Substantia nigra (tissue), 51 donors: ENCODE measurements at places on chromosomes 11 and 22.

DNA sequence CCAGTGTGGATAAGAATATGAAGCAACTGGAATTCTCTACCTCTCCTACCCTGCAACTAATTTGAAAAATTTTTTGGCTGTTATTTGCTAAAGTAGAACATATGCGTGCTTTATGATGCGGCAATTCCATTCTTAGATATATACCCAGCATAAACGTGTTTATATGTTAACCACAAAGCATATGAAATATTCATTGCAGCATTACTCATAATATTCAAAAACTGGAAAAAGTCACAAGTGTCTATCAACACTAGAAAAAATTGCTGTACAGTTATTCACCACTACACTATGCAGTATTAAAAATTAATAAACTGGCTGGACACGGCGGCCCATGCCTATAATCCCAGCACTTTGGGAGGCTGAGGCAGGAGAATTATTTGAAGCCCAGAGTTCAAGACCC, 226.4 kb downstream of the LUZP2 start:
- no peak for DNase-seq

DNA sequence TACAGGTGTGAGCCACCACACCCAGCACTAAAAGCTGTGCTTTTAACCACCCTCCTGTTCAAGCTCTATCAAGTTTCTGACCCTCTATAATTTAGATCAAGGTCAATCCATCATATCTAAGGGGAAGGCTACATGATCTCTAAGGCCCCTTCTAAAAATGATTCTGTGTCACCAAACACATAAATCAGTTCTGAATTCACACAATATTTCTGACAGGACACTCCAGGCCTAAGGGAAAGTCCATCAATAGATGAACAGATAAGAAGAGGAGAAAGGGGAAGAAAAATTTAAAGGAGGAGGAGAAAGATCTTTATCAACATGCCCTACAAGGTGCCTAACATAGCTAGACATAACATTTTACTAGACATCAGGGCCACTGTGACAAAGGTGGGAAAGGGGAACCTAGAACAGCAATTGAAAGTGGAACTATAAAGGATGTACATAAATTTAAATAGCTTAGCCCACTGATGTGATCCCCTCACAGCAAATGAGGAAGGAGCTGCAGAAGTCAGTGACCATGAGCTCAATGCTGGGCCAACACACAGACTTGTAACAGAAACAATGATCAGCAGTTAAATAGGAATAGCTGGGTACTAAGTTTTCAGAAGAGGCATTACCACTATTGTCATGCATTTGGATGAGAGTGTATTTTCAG, 4.7 kb downstream of the PRCP start:
- no peak for DNase-seq

DNA sequence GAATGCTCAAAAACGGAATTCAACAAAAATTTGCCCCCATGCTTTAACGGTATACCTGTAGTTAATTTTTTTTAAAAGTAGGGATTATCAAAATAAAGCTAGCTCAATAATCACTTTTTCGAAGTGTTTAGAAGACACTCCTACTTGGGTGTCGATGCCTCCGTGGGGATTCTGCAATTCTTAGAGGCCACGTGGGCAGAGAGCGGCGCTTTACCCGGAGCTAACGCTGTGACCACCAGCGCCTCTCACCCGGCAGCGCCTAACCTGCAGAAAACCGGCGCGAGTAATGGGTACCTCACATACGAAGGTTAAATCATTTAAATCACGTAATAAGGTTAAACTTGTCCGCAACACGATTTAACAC, 583 bp downstream of the TAF1D start:
- DNase-seq, result peak; percentile 63

GRCh38 chr11:61861634-61862033, 29.7 kb downstream of the FADS3 start:
- no peak for DNase-seq

GRCh38 chr11:128963744-128964325, 21.2 kb upstream of the TP53AIP1 start:
- no peak for DNase-seq

DNA sequence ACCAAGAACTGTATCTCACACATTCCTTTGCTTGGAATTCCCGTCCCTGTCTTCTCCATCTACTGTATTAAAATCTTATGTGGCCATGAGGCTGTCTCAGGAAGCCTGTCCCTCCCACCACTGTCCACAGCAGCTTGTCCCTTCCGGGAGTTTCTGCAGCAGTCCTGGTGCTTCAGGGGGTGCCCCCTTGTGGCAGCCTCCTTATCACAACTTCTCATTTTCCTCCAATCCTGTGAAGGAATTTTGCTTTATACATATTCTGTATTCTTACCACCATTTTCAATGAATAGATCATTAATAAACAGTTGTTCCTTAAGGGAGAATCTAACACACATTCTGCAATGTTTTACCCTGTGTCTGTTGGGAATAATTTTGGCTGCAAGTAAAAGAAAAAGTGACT, 220.4 kb upstream of the RAG2 start:
- DNase-seq, result no peak

GRCh38 chr22:27626675-27627443, 174.7 kb downstream of the MN1 start:
- DNase-seq, result no peak

- no peak for DNase-seq
Observed at GRCh38 chr11:78351193-78351592, 66.4 kb downstream of the GAB2 start.

GRCh38 chr11:104338186-104338585, 174.2 kb upstream of the PDGFD start:
- no peak for DNase-seq
